ENCODE measurements at places on chromosomes 12 and 14.

GRCh38 chr14:63616015-63616414 is 25.7 kb downstream of the WDR89 start:
- no peak for DNase-seq

GRCh38 chr12:71578694-71579258 is 84.9 kb downstream of the ZFC3H1 start:
- no peak for DNase-seq

DNA sequence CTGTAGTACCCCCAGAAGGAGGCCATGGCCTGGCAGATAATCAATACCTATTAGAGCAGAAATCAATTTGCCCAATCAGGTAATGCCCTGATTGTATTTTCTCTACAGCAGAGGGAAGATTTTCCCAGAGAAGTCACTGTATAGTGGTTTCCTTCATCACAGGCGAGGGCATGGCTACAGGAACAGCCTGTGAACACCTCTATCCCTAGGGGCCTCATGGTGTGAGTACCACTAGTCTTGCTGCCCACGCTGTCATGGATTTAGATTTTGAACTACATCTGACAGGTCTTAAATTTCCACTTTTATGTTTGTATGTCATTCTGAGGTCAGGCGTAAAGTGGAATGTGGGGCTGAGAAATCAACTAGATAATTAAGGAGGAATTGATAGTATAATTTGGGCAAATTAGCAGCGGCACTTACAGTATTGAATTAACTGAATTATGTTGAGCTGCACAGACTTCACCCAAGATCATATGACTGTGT is 42.4 kb upstream of the STXBP6 start:
- no peak for DNase-seq

GRCh38 chr12:129101404-129101803 is 248.1 kb downstream of the GLT1D1 start:
- no peak for DNase-seq

DNA sequence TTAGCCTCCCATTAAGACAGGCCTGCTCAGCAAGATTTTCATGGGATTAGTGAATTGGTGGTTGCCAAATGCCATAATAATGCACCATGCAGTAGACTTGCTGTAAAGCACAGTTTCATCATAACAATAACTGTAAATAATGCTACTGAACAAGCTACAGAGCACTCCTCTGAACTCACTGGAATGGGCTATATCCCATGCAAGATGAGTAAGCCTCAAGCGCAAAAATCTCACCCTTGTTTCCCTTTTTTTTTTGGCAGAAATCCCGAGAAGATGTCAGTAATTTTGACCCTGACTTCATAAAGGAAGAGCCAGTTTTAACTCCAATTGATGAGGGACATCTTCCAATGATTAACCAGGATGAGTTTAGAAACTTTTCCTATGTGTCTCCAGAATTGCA is 145.9 kb upstream of the HIF1A start:
- no peak for DNase-seq

DNA sequence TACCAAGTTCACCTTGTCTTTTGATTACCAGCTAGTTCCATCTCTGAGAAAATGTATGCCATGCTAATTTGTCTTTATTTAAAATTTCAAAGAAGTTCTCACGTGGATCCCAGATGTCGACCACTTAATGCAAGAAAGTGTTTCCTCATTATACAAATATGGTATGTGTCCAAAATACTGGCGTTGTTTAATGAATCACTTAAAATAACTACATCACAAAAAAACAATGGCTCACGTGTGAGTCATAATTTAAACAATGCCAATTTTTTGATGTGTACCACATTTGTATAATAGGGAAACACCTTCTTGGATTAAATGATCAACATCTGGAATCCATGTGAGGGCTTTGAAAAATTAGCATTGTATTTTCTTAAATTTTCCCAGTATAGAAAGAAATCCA is 40.8 kb downstream of the DBX2 start:
- DNase-seq = no peak

GRCh38 chr12:6241495-6241894 is 41.3 kb downstream of the CD9 start:
- peak; percentile 67 for DNase-seq

DNA sequence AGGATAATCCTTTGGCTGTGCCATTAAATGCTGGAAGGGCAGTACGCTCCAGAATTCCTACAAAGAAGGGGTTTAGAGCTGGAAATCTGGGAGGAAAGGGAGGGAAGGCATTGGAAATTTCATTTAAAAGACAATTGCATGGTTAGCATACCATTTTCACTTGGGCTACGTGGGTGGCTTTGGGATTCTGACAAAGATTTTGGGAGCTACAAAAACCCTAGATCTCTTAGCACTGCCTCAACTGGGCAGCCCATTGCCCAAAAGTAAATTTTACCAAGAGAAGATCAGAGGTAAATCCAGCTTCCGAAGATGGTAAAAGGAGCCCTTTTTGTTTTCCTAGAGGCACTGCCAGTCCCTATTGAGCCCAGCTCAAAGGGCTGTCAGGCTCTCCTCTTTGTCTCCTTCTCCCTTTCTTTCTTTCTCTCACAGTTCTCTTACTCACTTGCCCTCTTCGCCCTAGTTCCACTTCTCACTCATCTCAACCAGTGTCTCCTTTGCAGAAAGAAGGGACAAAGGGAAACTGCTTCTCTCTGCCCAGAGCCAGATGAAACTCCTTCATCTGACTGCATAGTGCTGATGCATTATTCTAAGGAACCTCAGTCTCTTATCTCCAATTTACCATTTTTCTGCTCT is 125.4 kb upstream of the PLEKHA5 start:
- no peak for DNase-seq

GRCh38 chr14:58697930-58698642 is 60.3 kb downstream of the DACT1 start:
- peak; percentile 86 for DNase-seq

DNA sequence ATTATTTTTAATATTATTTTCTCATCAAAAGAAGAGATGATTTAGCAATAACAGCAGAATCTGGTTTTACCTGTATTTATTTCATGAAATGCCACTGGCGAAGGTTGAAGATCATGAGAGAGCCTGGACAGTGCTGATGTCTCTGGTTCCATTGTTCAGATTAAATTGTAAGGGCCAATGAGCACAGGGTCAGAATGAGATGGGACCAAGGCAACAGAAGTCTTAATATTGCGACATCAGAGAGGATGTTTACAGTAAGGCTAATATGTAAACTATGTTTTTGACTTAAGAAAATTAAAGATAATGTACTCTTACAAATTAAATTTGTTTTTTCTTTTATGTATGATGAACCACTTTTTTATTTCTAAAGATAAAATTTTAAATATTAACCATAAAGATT is 35.2 kb upstream of the KLRD1 start:
- no peak for DNase-seq

- DNase-seq = no peak
These were observed 20.6 kb upstream of the APOLD1 start for GRCh38 chr12:12764824-12765223.

- no peak for DNase-seq
These were observed 35.2 kb downstream of the BRMS1L start for GRCh38 chr14:35861204-35861868.

- DNase-seq = no peak
These were observed 3.2 kb downstream of the RAD9B start for GRCh38 chr12:110505332-110505731.

GRCh38 chr14:56413721-56414120 is 165.9 kb upstream of the TMEM260 start:
- no peak for DNase-seq

DNA sequence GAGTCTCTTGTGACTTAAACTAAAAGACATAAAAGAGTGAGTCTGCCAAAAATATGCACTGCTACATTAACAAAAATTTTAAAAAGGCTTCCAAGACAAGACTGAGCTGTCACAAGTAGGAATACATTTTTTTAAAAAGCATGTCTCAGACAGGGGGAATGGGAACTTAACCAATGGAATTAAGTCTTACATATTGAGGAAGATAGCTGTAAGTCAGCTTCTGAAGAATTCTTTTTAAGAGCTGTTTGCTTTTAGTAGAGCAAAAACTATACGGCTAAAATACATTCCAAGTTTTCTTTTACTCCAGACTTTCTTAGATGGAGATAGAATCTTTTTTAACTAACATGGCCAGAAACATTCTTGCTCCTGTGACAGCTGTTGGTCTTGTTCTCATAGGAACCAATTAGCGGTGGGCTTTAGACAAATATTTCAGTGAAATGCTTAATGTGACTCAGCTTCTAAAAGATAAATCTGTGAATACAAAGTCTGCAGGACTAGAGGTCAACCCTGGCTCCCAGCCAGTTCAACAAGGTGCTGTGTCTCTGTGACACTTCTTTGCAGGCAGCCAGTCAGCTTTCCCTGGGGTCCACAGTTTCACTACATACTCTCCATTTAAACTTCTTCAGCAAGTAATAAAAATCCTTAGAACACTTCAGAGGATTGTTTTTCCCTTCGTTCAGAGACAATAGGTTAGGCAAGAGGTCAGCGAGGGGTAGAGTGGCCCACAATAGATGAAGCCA is 187.6 kb downstream of the NAV3 start:
- no peak for DNase-seq

DNA sequence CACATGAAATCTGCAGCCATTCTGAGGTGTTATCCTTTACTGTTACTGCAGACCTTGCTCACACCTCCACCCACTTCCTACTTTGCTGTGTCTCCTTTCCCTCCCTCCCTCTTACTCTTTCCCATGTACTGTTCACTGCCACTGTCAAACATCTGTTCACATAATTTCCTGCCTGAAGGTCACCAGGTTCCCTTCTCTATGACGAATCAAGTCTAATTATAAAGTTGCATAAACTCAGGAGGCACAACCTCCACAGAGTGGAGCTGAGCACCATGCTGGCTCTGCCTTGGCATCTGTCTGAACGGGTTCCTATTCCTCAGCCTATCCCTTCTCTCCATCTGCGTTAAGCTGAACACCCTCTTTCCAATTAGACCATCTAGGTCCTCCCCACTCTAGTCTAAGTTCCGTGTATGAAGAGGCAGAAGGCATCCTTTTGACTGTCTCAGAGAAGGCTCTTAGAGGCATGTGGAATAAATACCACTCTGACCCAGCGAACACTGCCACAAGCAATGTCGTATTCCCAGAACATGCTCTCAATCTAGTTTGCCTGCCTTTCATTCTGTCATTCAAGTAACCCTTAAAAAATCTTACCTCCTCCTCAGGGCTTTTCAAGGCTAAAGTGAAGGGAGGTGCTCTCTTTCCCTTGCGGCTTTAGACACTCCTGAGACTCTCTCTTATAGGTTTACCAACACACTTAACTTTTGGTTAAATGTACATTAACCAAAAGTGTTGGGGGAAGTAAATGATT is 48.7 kb downstream of the ACADS start:
- no peak for DNase-seq

DNA sequence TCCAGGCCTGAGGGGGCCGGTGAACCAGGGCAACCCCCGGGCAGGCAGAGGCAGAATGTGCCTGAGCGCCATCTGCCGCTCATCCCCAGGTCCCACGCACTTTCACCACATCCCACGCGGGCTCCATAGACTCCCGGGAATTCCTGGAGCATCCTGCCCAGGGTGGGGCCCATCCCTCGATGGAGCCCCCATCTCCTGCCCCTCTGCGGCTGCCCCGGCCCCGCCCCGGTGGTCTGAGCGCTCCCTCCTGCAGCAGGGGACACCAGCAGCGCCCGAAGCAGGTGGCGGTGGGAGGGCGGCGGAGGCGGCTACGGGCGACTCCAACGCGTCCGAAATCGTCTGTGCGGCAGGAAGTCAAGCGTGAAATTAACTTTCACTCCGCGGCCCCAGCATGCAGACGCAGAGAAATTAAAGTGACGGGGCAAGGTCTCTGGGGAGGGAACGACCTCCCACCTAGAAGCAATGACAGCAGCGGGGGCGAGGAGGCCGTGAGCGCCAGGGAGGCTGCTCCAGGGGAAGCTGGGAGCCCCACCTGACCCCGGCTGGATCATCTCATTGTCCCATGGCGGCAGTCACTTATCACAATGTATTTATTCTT is 122.2 kb downstream of the NCOR2 start:
- DNase-seq = no peak

DNA sequence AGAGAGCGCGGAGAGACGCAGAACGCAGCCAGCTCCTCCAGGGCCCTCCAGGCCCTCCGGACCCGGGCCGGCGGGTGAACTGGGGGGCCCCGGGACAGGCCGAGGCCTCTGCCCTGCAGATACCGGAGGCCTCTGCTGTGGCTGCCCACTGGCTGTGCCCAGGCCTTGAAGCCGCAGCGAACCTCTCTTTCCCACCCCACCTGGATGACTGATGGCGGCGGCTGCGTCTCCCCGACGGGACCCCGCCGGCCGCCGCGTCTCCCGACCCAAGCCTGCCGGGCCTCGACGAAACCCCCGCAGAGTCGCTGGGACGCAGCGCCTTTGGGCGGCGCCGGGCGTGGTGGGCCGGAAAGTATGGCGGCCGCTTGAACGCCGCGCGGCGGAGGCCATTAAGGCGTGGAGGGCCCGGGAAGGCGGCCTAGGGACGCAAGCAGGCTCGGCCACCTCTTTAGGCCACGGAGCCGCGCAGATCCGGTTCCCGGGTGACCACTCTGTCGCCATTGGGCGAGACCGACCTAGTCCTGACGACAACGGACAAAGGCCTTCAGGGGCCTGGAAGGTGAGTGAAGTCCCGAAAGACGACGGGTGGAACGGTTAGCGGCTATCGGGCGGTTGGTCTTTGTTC is 8.4 kb upstream of the ERGIC2 start:
- no peak for DNase-seq

GRCh38 chr12:102702447-102703114 is 214.5 kb downstream of the PAH start:
- peak; percentile 42 for DNase-seq

DNA sequence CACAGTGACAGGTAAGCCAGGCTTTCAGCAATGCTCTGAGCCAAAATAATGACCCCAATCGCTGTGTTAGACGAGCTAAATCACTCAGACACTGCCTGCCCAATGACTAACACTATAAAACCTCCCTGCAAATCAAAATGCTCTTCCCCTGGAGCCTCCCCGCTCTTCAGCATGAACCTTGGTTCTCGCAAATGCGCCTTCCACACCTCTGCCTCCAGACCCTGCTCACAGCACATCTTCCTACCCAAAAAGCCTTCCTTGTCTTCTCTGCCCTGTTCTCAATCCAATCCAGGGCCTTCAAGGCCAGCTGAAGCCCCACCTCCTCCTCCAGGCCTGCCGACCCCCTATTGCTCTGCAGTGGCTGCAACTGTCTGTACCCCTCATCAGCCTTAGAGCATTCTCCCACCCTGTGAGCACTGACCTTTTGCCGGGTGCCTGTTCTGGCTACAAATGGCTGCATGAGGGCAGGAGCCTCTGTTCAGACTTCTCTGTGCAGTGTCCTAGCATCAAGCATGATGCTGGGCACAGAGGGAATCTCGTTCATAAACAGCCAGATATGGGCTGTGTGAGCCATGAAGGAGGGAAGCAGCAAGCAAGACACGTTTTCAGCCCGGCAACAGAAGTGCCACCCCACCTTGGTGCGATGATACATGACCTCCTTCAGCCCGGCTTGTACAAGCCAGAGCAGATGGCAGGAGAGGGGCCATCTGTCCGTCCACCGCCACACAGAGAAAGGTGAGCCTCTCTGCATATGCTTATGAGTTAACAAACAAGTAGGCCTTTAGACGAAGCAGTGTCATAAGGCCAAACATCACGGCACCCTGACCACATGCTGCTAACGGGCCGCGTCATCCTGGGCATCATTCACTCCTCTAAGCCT is 64.5 kb upstream of the DDX11 start:
- DNase-seq = no peak

- no peak for DNase-seq
These were observed 133.4 kb downstream of the ESRRB start for GRCh38 chr14:76509311-76509710.

GRCh38 chr12:53872367-53872766 is 66.3 kb upstream of the HOXC13 start:
- no peak for DNase-seq

Data from NCI-H1105 treated with DMSO at 0.1 percent for 48 hours (cell line).